ENCODE measurements at places on chromosomes 6 and 20. TPM values are rescaled to one million over a fixed set of nuclear protein-coding genes. Genes with fewer than 3 reads are reported as not detected.

GRCh38 chr20:34815636-34816035, 9.8 kb downstream of the NCOA6 start:
- H3K27ac ChIP-seq, result no peak overlapping the region
- H3K4me1 ChIP-seq, result peaks cover 2% of the 10 kb centered on the region
- H3K27me3 ChIP-seq, result no peaks in the 10 kb centered on the region
- H3K4me3 ChIP-seq, result no peak overlapping the region
- no peak for DNase-seq
- H3K36me3 ChIP-seq, result no peaks in the 10 kb centered on the region

DNA sequence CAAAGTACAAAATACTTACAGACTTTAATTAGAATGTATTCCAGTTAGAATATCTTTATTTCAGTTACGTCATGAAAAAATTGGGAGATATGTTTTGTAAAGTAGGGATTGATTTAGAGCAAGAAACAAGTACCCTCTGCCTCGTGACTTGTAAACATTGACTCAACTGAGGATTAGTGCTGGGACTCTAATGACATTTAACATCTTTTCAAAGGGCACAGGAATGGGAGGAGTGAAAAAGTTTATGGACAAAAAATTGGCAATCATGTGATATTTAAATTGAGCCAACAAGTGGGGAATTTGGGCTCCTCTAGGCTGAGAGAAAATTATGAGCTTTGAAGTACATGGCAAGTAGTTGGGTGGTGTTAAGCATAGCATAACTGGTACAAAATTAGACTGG, 25.3 kb downstream of the NKX2-4 start:
- H3K4me3 ChIP-seq, result no peak overlapping the region
- H3K36me3 ChIP-seq, result peaks cover 59% of the 10 kb centered on the region
- DNase-seq, result no peak
- no peaks in the 10 kb centered on the region for H3K4me1 ChIP-seq

GRCh38 chr20:1632178-1632577, 12.4 kb upstream of the SIRPB1 start:
- no peak for DNase-seq
- H3K36me3 ChIP-seq, result no peaks in the 10 kb centered on the region
- no peaks in the 10 kb centered on the region for H3K27me3 ChIP-seq
- H3K27ac ChIP-seq, result no peak overlapping the region
- H3K4me3 ChIP-seq, result no peak overlapping the region

DNA sequence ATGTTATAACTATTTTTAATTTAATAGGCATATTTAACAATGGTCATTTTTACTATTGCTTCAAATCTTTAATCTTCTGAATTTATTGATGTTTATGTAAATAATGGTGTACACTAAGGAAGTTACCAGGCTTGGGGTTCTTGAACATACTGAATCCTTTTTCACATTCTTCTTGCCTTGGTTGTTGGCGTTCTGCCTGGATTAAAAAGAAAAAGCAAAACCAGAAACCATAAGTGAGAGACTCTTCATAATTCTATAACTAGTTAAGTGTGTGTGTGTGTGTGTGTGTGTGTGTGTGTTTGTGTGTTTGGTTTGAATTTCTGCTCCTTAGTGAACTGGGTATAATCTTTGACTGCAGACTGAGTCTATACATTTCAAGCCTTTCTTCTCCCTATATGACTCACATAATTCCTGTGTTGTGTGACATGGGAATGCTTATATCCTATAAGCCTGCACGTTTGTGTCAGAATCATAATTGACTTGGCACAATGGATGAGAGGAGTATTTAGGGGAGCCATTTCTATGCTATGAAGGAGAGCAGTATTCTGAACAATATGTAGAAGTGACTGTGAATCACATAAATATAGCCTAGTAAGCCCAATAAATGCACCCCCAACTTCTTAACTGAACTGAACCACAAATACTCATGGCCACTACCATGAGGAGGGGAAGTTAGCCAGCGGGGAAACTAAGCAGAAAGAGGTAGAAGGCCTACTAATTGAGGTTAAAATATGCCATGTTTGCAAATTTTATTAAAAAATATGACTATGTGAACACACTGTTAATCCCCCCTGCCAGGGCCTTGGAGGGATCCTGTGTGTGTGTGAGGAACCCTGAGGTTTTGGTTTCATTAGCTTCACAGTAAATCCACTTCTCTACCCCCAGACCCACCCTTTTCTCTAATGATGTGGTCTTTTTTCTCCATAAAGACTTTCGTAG, 425.5 kb downstream of the BCKDHB start:
- no peaks in the 10 kb centered on the region for H3K36me3 ChIP-seq
- no peak overlapping the region for H3K4me3 ChIP-seq
- H3K4me1 ChIP-seq, result no peaks in the 10 kb centered on the region

- H3K4me3 ChIP-seq, result no peak overlapping the region
- no peak overlapping the region for H3K27ac ChIP-seq
- no peak for DNase-seq
- H3K36me3 ChIP-seq, result no peaks in the 10 kb centered on the region
- H3K4me1 ChIP-seq, result peaks cover 7% of the 10 kb centered on the region
Observed at GRCh38 chr6:136201732-136202131, 48.4 kb downstream of the MTFR2 start.

GRCh38 chr6:41958022-41958856, 16.6 kb upstream of the CCND3 start:
- no peak overlapping the region for H3K27ac ChIP-seq
- H3K27me3 ChIP-seq, result no peaks in the 10 kb centered on the region
- H3K4me3 ChIP-seq, result no peak overlapping the region
- no peak for DNase-seq
- no peaks in the 10 kb centered on the region for H3K4me1 ChIP-seq

DNA sequence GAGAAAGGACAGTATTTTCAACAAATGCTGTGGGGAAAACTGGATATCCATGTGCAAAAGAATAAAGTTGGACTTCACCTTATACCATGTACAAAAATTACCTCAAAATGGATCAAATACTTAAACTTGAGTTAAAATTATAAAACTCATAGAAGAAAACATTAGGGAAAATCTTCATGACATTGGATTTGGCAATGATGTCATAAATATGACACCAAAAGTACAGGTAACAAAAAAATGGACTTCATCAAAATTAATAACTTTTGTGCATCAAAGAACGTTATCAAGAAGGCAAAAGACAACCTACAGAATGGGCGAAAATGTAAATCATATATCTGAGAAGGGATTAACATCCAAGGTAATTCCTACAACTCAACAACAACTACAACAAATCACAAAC, 355.3 kb upstream of the SOX4 start:
- no peak overlapping the region for H3K27ac ChIP-seq
- DNase-seq, result no peak
- H3K27me3 ChIP-seq, result no peaks in the 10 kb centered on the region

- H3K36me3 ChIP-seq, result peaks cover 18% of the 10 kb centered on the region
- H3K27ac ChIP-seq, result no peak overlapping the region
- no peak for DNase-seq
- H3K4me1 ChIP-seq, result peaks cover 4% of the 10 kb centered on the region
- no peak overlapping the region for H3K4me3 ChIP-seq
- H3K27me3 ChIP-seq, result no peaks in the 10 kb centered on the region
Observed at GRCh38 chr6:144580039-144580438, 294.9 kb downstream of the UTRN start.

DNA sequence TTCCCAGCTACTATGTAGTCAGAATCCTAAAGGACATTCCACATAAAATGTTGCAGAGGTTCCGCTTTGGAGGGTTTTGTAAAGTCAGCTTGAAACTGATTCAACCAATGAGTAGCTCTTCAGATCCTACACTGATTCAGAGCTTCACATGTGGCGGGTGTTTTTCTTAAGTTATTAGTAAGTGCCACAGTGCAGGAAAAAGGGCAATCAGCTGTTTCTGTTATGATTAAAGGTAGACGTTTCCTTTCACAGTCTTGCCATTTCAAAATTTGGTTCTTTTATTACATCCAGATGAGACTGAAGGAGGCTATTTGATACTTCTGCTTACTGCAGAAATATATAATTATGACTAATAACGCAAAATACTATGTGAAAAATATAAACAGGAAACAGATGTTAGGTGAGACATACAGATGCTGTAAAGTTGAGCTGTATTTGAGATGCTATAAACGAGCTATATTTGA, 443.9 kb downstream of the CDKAL1 start:
- DNase-seq, result no peak
- H3K36me3 ChIP-seq, result no peaks in the 10 kb centered on the region
- no peak overlapping the region for H3K27ac ChIP-seq
- H3K4me3 ChIP-seq, result no peak overlapping the region

GRCh38 chr6:167797011-167797471, 29.7 kb upstream of the AFDN start:
- H3K36me3 ChIP-seq, result no peaks in the 10 kb centered on the region
- DNase-seq, result no peak
- no peak overlapping the region for H3K4me3 ChIP-seq
- no peak overlapping the region for H3K27ac ChIP-seq
- H3K4me1 ChIP-seq, result no peaks in the 10 kb centered on the region

DNA sequence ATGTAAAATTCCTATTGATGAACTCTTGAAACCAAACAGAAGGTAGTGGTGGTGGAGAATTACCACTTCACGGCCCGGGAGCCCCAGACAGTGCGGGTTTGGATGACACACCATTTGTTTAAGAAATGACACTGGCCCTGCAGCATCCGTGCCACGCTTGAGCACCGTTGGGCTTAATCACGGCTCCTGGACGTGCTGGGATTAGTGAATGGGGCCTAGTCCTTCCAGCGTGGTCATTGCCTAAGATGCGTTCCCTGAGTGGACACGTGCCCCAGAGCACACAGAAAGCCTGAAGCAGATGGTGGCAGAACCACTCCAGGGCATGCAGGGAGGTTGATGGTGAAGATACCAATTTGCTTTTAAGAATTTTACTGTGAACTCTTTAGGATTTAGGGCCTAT, 14.5 kb downstream of the STX16 start:
- peaks cover 16% of the 10 kb centered on the region for H3K4me1 ChIP-seq
- H3K27me3 ChIP-seq, result no peaks in the 10 kb centered on the region
- no peak overlapping the region for H3K27ac ChIP-seq
- no peak overlapping the region for H3K4me3 ChIP-seq
- no peak for DNase-seq

GRCh38 chr20:61991476-61991875, 74.2 kb downstream of the TAF4 start:
- H3K36me3 ChIP-seq, result peaks cover 81% of the 10 kb centered on the region
- no peak for DNase-seq
- H3K27me3 ChIP-seq, result no peaks in the 10 kb centered on the region
- H3K4me1 ChIP-seq, result no peaks in the 10 kb centered on the region
- no peak overlapping the region for H3K27ac ChIP-seq

DNA sequence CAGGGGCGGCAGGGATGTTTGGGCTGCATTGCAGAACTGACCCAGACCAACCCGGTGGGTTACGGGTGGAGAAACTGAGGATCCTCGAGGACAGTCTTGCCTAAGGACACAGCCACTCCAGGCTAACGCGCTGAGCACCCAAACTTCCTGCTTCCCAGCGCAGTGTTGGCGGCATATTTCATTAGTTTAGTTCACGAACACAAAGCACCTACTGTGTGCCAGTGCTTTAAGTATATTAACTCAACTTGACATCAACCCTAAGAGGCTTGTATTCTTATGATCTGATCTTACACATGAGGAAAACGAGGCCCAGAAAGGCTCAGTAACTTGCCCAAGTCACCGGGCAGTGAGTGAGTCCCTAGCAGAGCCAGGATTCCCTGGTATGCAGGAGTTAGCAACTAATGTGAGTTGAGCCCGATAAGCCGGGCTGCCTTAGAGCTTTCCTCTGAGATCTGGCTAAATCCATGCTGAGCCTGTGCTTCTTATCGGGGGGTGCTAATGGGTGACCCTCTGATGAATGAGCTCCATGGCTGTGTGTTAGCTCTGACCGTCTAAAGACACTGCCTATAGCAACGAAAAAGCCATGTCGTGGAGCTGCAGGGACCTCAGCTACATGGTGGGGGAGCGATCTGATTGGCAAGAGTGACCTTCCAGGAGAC, 92.7 kb downstream of the CD40 start:
- no peaks in the 10 kb centered on the region for H3K36me3 ChIP-seq
- DNase-seq, result peak; percentile 72
- H3K4me1 ChIP-seq, result peaks cover 9% of the 10 kb centered on the region
- H3K4me3 ChIP-seq, result no peak overlapping the region

DNA sequence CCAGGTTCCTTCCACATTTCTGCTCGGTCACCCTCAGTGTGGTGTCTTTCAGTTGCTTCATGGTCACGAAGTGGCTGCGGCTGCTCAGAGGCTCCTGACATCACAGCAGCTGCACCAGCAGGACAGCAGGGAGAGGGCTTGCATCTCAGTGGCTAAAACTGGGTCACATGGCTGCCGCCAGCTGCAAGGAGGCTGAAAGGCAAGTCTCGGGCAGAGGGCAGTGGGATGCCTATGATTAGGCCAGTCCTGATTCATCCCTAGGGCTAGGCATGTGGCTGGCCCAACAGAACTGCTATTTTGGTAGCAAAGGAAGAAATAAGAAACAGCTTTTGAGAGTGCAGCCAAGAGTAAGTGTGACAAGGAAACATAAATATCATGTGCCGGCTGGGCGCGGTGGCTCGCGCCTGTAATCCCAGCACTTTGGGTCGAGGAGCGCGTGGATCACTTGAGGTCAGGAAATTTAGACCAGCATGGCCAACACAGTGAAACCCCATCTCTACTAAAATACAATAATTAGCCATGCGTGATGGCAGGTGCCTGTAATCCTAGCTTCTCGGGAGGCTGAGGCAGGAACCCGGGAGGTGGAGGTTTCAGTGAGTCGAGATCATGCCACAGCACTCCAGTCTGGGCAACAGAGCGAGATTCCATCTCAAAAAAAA, 46.6 kb downstream of the RBM38 start:
- H3K27me3 ChIP-seq, result no peaks in the 10 kb centered on the region
- no peak overlapping the region for H3K4me3 ChIP-seq
- H3K36me3 ChIP-seq, result no peaks in the 10 kb centered on the region
- no peak for DNase-seq
- no peak overlapping the region for H3K27ac ChIP-seq

- no peak overlapping the region for H3K4me3 ChIP-seq
- H3K27ac ChIP-seq, result no peak overlapping the region
- no peaks in the 10 kb centered on the region for H3K27me3 ChIP-seq
- H3K4me1 ChIP-seq, result peaks cover 39% of the 10 kb centered on the region
Observed at GRCh38 chr6:11021003-11021402, 23.1 kb downstream of the ELOVL2 start.

Gene POLR1H
- total RNA-seq, result 22.2 TPM

Gene PDE10A
- 24.3 TPM for total RNA-seq

Gene RCAN2
- total RNA-seq, result 15.7 TPM

Gene NOX3
- total RNA-seq, result not detected

Gene OR2H1
- not detected for total RNA-seq

Gene SEL1L2
- total RNA-seq, result not detected

Gene SYNGAP1
- total RNA-seq, result 94.2 TPM

Gene NOL7
- 44.4 TPM for total RNA-seq

Gene SLC22A23
- 13.3 TPM for total RNA-seq
